Liver (tissue), 10 donors: ENCODE measurements at places on chromosomes 7 and 10. TPM values are rescaled to one million over a fixed set of nuclear protein-coding genes. Genes with fewer than 3 reads are reported as not detected.

FXYD4 gene
- not detected for total RNA-seq

MYO1G gene
- 3.1 TPM for total RNA-seq

SFTPD gene
- 0.17 TPM for total RNA-seq

OIT3 gene
- 55.1 TPM for total RNA-seq

PCLO gene
- 1.1 TPM for total RNA-seq

NUP205 gene
- total RNA-seq, result 16.6 TPM

DNA sequence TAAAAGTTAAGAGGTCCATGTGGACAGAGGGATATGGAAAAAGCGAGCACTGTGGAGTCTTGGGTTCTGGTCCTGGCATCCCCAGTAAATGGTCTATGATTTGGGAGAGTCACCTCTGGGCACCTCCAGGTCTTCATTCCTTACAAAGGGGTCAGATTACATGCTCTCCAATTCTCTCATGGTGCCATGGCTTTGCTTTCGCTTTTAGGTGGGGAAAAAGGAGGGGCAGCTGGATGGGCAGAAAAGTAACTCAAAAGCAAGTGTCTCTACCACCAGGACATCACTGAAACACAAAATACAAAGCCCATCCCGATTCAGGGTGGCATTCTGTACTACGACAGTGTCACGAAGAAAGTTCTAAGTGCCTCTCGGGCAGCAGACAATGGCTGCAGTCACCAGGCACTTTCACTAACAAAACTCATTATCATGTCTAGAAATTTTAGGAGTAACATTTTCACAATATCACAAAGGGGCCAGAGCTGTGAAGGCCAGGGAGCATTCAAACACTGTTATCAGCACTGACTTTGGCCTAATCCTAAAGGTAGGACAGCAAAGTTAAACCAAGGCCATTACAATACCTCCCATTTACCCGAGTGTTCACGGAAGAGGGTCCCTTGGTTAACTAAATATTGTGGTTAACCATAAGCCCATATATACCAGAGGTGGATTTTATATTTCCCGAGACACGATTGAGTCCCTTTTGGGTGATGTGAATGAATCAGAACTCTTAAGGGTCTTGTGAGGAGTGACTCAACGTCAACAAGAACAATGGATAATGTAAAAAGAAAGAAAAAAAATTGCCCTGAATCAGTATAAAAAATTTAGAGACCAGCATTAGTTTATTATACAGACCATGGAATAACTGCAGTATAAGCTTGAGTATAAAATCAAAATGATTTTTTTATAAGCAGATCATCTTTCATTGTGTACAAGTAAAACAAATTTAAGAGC is 2.5 kb downstream of the PSAP start:
- no peak for DNase-seq

- DNase-seq, result peak; percentile 64
Measured at GRCh38 chr10:74177140-74177677, 26.2 kb downstream of the ADK start.

- DNase-seq, result no peak
Measured at GRCh38 chr10:119812684-119813083, 60.0 kb downstream of the MCMBP start.

DNA sequence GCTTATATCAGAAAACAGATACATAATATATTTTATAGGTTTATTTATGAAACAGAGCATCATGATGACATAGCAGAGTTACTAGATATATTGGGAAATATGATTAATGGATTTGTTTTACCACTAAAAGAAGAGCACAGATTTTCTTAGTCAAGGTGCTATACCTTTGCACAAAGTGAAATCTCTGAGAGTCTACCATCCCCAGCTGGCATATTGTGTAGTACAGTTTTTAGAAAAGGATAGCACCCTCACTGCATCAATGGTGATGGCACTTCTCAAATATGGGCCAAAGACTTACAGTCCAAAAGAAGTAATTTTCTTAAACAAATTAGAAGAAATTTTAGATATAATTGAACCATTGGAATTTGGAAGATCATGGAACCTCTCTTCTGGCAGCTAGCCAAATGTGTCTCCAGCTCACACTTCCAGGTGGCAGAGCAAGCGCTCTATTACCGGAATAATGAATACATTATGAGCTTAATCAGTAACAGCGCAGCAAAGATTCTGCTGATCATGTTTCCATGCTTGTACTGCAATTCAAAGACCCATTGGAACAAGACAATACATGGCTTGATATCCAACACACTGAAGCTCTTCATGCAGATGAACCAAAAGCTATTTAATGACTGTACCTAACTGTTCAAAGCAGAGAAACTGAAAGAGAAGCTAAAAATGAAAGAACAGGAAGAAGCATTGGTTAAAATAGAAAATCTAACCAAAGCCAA is 21.9 kb upstream of the CREB3L2 start:
- no peak for DNase-seq

DNA sequence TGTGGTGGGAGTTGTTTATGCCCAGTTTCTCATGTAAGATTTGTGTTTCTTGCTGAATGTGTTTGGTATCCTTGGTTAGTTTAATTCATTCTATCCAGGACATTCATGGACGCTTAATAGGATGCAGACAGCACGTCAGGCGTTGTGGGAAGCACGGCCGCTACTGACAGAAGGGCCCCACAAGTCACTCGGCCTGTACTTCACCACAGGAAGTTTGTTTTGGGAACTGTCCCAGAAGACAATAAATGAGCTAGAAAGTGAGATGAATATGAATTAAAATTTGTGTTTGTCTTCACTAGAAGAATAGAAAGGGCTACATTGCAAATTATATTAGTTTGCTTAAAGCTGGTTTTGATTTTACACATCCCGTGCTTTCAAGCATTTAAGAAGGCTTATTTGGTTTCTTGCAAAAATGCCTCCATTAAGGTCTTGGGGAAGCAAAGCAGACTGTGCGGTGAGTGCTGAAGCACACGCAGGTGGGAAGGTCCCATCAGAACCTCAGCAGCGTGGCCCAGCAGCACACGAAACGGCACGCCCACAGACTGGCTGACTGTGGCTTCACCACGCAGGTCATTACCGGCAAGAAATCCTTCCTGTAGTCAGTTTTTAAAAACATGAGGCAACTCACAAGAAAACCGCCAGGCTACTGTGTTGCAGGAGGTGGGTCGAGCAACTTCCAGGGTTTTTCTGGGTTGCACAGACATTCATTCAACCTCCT is 74.1 kb downstream of the VIPR2 start:
- DNase-seq, result peak; percentile 14

DNA sequence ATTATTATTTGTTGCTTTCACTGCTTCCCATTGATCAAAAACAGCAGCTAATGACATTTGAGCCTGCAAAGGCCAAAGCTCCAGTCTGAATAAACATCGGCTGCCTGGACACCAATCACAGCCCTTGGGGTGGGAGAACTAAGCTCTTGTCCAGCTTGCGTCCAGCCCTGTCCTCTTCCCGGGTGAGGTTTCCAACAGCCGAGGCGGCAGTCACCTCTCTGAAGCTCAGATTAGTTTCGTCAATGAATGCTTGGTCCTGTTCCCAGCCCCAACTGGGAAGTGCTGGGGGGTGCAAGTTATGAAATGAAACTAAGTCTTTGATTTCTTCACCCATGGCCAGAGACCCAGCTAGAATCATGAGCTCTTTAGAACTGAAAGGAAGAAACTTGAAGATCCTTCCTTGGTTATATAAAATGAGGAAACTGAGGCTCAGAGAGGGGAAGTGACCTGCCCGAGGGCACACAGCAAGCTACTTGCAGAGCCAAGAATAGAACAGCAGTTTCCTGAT is 114.0 kb upstream of the TCF7L2 start:
- DNase-seq, result peak; percentile 53

DNA sequence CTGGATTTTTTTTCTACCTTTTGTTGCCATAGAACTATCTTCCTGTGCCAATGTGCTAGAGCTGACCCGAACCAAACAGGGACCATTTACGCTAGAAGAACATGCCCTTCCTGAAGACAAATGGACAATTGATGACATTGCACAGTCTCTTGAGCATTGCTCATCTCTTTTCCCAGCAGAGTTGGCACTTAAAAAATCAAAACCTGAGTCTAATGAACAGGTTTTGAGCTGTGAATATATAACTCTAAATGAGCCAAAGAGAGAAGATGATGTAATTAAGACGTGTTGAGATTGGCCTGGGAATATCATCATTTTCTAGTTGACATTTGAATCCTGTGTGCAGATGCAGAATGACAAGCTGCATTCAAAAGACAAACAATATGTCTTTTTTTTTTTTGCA is 37.1 kb downstream of the TRUB1 start:
- DNase-seq, result no peak

DNA sequence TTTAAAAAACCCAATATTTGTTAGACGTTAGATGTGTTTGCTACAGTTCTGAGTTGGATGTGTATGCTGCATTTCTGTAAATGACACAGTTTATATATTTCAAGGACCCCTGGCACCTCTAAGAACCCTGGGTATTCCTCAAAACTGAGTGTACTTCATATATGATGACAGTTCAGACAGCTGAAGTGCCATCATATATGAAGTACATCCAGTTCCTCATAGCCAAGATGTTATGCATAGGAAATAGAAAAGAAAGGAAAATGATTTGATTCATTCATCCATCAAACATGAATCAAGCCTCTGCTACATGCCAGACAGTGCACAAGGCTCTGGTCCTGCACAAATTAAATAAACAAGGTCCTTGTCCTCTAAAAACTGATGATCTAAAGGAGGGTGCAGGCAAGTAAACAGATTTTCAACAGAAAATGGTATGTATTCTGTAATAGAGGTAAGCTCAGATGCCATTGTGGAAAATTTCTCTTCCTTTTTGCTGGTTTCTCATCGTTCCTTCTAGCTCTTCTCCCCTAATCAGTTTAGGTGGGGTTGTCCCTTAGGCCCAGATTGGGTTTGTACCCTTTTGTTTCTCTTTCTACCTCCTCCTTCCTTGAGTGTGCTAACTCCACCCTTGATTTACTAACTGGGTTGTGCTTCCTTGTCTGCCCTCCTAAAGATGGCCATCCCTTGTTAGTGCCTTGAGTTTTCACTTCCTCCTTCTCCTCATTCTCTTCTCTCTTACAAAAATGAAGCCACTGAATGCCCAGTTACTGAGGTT is 25.3 kb upstream of the SMIM30 start:
- no peak for DNase-seq

GRCh38 chr7:93359520-93360198 is 127.5 kb downstream of the VPS50 start:
- no peak for DNase-seq

GRCh38 chr7:106600569-106601373 is 60.2 kb downstream of the CCDC71L start:
- no peak for DNase-seq

- DNase-seq, result no peak
Measured at GRCh38 chr7:135204876-135205275, 6.5 kb downstream of the WDR91 start.

DNA sequence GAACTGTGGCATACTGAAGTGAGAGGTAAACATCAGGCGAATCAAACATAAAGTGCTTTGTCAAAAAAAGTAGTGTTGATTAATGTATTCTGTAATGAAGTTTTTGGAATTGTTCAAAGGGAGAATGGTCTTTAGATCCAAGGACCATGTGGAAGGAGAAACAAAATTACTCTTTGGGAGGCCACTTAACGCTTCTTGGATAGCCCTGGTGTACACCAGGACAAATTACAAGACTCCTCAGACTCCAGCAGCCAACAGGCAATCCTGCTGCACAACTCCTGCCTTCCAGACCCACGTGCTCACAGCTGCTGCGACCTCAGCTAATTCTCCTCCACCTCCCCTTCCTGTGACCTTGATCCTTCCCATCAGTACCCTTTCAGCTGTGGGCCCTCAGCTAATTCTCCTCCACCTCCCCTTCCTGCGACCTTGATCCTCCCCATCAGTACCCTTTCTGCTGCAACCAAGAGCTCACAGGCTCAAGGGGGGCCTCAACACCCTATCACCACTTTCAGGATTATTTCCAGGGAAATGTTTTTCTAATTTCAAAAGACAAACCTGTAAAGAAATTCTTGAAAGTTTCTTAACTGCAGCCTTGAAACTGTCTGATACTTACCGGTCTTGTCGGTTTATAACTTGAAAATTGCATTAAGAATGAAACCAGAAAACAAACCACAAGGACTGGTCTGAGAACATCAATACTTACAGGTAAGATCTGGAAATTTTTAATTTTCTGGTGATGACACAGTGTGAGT is 29.7 kb upstream of the DDC start:
- DNase-seq, result no peak

DNA sequence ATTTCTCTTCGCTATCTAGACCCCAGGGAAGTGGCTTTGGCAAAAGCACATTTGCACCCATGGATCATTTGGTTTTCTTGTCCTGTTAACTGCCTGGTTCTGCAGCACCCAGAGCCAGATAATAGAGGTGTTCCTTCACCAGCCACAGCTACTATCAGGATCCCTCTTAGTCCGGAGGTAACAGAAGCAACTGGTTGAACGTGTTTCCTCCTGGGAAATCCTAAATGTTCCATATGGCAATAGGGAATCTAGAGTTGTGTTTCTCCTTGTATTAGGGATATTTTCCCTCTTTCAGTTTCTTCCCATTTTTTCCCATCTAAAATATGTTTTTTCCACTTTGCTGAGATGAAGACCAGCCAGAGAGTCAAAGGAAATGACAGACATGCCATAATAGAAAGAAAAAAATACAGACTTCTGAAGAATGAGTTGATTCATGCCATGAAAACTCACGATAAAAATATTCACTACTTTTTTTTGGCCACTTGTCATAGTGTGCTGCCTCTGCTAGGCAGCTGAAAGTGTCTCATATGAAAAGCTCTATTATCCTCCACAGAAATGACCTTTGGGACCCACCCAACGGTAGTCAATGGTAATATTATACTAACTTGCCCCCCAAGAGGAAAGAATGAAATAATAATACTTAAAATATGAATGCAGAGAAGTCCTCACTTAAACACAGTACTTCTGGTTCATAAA is 472.8 kb downstream of the KCNMA1 start:
- no peak for DNase-seq

DNA sequence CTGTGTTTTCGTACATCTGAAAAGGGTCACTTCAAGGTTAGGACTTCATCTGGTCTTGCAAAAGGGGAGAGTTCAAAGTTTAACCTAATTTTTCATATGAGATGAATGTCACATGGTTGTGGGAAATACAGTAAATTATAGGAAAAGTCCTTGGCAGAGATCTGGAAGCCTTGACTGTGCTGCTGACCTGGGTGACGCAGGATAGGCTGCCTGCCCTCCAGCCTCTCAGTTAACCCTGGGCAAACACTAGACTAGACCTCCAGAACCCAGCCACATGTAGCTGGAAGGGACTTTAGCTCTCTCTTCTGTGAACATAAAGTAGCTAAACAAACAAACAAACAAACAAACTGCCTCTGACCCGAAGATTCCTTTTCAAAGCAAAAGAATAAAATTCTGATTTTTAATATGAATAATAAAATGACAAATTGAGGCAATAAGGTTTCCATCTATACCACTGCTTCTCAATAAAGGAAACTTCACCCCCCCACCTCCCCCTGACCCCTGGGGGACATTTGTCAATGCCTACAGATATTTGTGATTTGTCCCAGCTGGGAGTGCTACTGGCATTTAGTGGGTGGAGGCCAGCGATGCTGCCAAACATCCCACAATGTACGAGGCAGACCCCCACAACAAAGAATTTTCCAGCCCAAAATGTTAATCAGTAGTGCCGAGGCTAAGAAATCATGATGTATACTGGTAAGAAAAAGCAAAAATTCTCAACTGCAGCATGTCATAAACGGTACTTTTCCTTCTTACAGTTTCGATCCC is 75.2 kb upstream of the PRR15 start:
- DNase-seq, result no peak
